ENCODE measurements at places on chromosomes 7 and 10.
A peak's percentile ranks its signal among the peaks of the same experiment; 100 is the strongest.

DNA sequence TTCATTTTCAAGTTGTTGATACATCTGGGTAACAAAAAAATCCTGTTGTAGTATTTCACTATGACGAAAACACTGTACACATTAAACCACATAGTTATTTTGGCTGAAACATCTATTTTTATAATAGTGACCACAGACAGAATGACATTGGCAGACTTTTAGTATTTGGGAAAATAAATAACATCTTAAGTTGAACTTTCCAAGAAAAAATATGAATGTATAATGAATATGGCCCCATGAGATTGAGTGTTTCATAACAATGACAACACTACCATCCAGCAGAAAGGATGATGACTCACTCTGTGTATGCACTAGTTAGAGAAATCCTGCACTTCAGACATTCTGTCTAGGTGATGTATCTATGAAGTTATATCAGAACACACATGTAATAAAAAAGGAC lies 118.1 kb downstream of the SEMA3D start:
- DNase-seq, result no peak

GRCh38 chr10:60565492-60565891 lies 175.8 kb upstream of the ANK3 start:
- no peak for DNase-seq

GRCh38 chr10:4131407-4132215 lies 346.6 kb upstream of the KLF6 start:
- peak; percentile 87 for DNase-seq

- DNase-seq, result no peak
Measured at GRCh38 chr10:35335133-35336083, 901 bp upstream of the CCNY start.

- DNase-seq, result no peak
Measured at GRCh38 chr7:76372984-76373833, 14.4 kb upstream of the YWHAG start.

GRCh38 chr7:106462365-106462859 lies 177.6 kb upstream of the NAMPT start:
- DNase-seq, result no peak

- DNase-seq, result no peak
Measured at GRCh38 chr10:2897619-2898508, 169.5 kb upstream of the PFKP start.

DNA sequence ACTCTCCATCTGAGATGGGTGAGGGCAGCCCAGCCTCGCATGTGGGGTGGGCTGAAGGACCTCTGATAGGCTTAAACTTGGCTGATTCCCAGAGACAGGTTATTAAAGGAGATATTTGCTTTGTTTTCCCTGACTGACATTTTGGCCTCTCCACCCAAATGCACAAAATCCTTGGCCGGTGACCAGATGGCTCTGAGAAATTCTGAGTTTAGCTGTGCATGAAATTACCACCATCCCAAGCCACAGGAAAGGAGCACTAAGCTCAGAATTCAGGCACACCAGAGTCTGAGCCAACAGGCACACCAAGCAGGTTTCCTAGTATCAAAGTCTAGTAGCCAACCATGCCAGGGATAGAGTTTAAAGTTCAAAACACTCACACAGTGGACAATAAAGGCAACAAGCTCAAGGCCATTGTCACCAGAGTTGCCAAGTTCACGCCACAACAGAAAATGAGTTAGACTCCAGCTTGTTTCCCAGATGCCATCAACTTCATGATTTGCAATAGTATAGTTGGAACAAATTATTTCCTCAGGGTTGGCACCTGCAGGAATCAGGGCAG lies 387.6 kb downstream of the KCNMA1 start:
- no peak for DNase-seq
